HCT116 (cell line): ENCODE measurements at places on chromosomes 7 and 10. TPM values are rescaled to one million over a fixed set of nuclear protein-coding genes. Genes with fewer than 3 reads are reported as not detected.

The TECPR1 gene
- total RNA-seq = 19.9 TPM

The CNNM1 gene
- not detected for total RNA-seq

The ATOH7 gene
- not detected for total RNA-seq

The LRRD1 gene
- total RNA-seq = not detected

The NKX1-2 gene
- 3.4 TPM for total RNA-seq

The SP8 gene
- total RNA-seq = 0.76 TPM

The CTAGE15 gene
- 1.2 TPM for total RNA-seq

The RASSF4 gene
- 2.8 TPM for total RNA-seq

The PNLIPRP3 gene
- total RNA-seq = not detected
